ENCODE measurements at places on chromosomes 12 and 14.
A peak's percentile ranks its signal among the peaks of the same experiment; 100 is the strongest.

GRCh38 chr12:103924761-103925641 lies 5.2 kb upstream of the HSP90B1 start:
- peak; percentile 80 for DNase-seq

GRCh38 chr12:124420996-124421674 lies 126.2 kb downstream of the RFLNA start:
- no peak for DNase-seq

- no peak for DNase-seq
These were observed 286.7 kb upstream of the CRY1 start for GRCh38 chr12:107379852-107380567.

DNA sequence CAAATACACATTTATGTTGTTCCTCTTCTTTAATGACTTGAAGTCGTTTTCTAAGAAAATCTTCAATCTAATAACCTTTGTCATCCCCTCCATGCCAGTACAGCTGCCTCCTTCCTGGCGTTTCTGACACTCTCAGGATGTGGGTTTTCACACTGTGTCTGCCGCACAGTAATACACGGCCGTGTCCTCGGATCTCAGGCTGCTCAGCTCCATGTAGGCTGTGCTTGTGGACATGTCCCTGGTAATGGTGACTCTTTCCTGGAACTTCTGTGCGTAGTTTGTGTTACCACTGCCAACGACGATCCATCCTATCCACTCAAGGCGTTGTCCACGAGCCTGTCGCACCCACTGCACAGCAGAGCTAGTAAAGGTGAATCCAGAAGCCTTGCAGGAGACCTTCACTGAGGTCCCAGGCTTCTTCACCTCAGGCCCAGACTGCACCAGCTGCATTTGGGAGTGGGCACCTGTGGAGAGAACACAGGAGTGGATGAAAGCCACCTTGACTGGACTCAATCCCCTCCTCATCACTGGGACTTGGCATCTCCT lies 1095.9 kb downstream of the TMEM121 start:
- peak; percentile 52 for DNase-seq

- peak; percentile 62 for DNase-seq
These were observed 1.2 kb downstream of the PELI2 start for GRCh38 chr14:56119201-56119981.

GRCh38 chr12:24759155-24759554 lies 189.7 kb downstream of the BCAT1 start:
- no peak for DNase-seq

- no peak for DNase-seq
These were observed 990.2 kb upstream of the ATXN7L3B start for GRCh38 chr12:73547421-73547820.

DNA sequence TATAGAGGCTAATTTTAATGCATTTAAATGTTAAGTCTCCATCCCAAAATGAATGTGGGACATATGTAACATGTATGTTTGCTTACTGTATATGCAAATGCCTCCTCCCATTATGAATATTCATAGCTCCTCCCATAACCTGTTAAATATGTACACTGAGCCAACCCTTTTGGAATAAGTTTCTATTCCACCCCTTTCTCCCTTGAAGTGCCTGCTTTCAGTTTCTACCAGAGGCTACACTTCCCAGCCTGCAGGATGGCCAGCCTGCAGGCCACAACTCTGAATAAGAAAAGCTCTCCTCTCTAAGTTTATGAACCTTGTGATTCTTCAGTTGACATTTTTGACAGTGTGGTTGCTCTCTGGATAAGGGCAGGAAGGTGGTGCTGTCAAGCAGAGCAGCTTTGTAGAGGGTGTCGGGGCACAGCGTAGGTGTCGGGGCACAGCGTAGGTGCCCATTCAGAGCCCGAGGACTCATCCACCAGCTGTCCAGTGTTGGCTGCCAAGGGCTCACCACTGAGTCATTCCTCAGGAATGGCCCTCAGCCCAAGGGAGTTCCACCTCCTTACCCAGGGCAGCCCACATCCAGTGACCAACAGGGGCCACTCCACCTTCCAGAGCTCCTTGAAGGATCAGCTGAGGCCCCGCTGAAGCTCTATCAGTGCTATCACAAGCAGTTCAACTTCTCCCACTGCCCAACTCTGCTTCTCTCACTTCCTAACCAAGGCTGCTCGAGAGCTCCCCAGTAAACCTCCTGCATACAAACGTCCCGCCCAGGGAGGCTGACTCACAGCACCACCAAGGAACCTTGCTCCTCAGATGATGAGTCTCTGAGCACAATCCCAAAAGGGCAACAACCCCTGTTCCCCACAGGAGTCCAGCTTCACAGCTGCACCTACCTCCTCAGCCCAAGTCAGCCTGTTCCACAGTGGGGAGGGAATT lies 31.4 kb downstream of the VWF start:
- DNase-seq: no peak
